ENCODE measurements at places on chromosomes 3 and 15. TPM values are rescaled to one million over a fixed set of nuclear protein-coding genes. Genes with fewer than 3 reads are reported as not detected.
A peak's percentile ranks its signal among the peaks of the same experiment; 100 is the strongest.

Gene ISL2
- not detected for polyA plus RNA-seq

Gene SLTM
- polyA plus RNA-seq = 154 TPM

DNA sequence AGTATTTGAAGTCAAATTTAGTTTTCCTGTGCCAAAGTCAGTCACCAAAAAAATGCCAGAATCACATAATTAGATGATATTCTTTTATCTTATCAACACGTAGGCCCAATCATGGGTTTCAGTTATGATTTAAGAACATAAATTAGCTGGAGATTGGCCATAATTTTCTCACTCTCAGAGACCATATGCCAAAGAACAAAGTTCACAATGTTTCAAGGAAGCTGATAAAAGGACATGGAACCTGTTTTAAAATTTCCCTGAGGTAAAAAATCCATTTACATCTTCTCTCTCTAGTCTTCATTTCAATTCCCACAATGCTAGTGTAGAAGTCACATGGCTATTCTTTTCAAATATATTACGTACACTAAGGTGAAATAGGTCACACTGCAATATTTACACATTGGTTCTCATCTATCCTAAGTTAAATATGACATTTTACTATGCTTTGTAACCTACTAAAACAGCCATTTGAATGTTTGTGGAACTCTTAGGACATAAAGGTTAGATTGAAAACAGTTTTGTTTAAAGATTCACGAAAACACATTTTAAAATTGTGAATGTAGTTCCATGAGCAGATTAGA lies 42.7 kb upstream of the DCUN1D1 start:
- no peak for DNase-seq

DNA sequence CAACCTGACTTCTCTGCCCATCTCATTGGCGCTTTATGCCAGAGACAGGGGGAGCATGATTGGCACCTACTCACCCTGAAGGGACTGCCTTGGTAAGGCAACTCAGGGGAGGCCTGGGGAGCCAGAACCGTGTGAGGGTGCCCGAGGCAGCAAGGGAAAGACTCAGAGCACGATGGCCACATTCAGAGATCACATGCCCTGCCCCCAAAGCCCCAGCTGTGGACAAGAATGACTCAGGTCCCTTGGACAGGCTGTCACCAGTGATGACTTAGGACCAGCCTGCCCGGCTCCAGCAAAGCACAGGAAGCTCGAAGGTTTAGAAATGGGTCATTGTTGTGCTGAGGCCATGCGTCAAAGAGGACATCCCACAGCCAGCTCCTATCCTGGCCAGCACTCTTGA lies 49.1 kb upstream of the LIMD1 start:
- no peak for DNase-seq

DNA sequence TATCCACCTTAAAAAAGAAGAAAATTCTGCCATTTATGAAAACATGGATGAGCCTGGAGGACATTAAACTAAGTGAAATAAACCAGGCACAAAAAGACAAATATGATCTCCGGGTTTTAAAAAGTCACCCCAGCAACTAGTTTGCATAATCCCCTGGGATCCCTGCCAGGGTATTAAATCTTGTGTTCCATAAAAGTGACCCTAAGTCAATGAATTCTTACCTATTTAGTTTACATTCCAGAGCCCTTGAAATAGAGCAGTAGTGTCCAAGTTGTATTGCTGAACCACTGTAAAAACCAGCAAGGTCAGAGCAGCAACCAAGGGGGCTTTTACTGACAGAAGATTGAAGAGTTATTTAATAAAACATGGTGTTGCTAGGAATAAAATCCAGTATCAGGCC lies 716.8 kb upstream of the BCHE start:
- DNase-seq = peak; percentile 4

DNA sequence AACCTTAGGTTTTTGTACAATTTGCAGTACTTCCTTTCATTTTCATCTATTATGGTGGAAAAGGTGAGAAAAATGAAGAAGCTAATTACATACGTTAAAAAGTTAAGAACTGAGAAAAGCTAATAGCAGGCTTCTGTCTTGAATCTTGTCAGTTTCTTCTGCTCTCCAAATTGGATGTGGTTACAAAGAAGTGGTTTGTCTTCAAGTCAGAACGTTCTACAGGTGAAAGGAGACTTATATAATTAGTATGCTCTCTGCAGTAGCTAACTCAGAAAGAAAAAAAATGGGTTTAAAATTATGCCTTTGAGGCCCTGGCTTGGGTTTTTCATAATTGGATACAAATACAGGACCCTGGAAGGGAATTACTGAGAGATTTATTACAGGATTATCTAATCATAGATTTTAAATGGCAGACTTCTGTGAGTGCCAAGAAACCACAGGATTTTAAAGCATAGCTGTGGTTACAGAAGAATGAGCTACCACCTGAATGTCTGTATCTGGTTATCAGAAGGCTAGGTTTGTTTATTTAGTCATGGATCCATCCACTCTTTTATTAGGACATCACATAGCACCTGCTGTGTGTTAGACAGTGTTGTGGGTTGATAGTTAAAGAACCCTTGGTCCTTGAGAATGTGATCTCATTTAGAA lies 528.1 kb upstream of the MCTP2 start:
- no peak for DNase-seq

Data from left lung (tissue), 14 donors.